ENCODE measurements at places on chromosomes 5 and 9.

GRCh38 chr5:129905473-129906176, 1.4 kb downstream of the CHSY3 start:
- no peak for DNase-seq

DNA sequence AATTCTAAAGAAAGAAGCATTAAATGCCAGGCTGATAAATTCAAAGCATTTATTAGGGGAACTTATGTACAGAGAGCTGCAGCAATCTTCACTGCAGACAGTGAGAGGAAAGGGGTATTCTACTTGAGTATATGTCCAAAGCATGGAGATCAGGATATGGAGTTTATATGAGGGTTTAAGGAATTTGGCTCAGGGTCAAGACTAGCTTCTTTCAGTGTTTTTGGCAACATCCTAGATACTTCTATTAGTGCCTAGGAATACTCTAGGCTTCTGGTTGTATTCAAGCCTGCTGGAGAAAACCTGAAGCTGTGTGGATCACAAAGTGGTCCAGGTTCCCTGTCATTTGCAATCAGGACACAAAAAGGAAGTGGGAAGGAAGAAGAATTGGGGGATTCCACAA, 194.6 kb downstream of the CETN3 start:
- DNase-seq, result no peak

DNA sequence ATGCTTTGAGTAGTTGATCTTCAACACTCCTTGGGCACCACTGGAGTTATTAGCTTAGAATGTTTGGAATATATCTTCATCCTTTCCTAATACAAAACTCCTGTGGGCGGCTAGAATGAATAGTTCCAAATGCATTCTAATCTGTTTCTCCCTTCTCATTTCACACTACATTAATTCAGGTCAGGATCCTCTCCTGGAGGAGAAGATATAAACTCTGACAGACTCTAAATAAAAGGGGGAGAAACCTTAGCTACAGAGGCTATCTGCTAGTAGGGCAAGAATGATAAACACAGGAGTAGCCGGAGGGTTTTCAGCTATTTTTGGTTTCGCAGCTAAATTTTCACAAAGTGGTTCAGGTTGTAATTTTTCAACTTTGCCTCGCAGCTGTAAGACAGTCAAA, 45.2 kb upstream of the FAM240B start:
- no peak for DNase-seq

DNA sequence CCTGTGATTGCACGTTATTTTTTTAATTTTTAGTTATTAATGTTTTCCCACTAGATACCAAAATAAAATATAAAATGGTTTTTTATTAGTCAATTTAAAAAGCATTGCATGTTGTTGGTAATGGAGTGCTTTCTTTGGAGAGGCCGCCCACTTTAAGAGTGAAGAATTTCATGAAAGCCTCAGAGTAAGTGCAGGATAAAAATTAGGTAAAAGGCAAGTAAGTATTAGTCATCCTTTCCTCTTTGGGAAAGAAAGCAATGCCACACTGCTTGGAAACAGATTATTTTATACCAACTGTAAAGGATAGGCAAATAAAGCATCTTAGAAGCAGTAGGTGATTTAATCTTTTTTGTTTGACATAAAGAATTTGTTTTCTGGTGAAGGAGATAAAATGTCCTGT, 62.9 kb downstream of the HSD17B4 start:
- no peak for DNase-seq

GRCh38 chr5:15385037-15385436, 114.9 kb upstream of the FBXL7 start:
- no peak for DNase-seq

- peak; percentile 35 for DNase-seq
Observed at GRCh38 chr9:36492865-36493264, 79.8 kb upstream of the MELK start.

GRCh38 chr5:12016159-12016746, 112.0 kb upstream of the CTNND2 start:
- no peak for DNase-seq

GRCh38 chr9:95075700-95076099, 241.8 kb downstream of the FANCC start:
- no peak for DNase-seq

- DNase-seq, result no peak
Observed at GRCh38 chr5:15255576-15255975, 244.4 kb upstream of the FBXL7 start.

DNA sequence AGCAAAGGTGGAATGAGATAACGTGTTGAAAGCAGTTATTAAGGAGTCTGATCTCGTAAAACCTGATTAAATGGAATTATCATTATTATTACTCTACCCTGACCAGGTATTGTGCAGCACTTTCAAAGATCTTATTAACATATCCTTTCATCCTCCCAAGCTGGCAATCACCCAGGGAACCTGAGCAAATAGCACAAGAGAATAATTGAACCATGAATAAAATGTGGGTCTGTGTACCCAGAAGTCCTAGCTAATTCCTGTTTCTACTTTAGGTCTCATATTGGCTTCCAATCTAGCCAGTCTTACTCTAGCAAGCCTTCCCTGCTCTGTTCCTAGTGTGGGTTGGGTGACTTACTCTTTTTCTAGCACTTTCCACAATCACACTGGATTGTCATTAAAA, 162.2 kb upstream of the STK32A start:
- DNase-seq, result no peak

- DNase-seq, result peak; percentile 23
Observed at GRCh38 chr5:131635684-131636572, 899 bp upstream of the RAPGEF6 start.

GRCh38 chr5:68435611-68436010, 220.1 kb downstream of the PIK3R1 start:
- DNase-seq, result no peak

DNA sequence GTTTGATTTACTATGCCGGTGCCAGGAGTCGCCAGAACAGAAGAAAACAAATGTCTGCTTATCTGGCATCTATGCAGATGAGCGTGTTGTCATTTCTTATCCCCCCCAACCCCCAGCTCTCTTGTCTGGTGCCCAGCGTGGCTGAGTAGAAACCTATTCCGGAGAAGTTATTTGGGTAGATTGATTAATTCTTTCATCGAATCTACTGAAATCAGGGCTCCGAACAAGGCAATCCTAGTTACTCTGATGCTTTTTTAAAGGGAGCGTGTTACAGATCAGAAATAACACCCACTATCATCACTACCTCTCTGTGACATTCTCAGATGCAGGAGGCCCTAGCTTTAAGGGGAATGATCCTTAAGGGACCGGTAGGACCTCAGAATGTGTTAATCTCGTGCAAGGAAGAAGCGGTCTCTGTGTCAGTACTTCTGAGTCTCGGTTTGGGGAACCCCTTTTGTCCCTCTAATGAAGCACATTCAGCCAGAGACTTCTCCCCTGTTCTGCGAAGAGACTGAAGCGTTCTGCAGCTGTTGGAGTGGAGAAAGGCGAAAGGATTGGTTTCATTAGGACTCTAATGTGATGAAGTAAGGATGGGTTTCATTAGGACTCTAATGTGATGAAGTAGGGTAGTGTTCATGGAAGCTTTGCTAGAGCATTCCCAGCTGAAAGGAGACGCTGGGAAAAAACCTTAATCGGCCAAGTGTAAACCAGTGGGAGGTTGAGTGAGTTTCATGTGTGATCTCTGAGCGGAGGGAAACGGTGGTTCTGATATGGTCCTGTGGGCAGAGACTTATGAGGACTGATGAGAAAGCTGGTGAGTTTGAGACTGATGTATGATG, 1.5 kb downstream of the PIP5K1B start:
- no peak for DNase-seq

- DNase-seq, result no peak
Observed at GRCh38 chr5:115478281-115478680, 66.3 kb downstream of the FEM1C start.

DNA sequence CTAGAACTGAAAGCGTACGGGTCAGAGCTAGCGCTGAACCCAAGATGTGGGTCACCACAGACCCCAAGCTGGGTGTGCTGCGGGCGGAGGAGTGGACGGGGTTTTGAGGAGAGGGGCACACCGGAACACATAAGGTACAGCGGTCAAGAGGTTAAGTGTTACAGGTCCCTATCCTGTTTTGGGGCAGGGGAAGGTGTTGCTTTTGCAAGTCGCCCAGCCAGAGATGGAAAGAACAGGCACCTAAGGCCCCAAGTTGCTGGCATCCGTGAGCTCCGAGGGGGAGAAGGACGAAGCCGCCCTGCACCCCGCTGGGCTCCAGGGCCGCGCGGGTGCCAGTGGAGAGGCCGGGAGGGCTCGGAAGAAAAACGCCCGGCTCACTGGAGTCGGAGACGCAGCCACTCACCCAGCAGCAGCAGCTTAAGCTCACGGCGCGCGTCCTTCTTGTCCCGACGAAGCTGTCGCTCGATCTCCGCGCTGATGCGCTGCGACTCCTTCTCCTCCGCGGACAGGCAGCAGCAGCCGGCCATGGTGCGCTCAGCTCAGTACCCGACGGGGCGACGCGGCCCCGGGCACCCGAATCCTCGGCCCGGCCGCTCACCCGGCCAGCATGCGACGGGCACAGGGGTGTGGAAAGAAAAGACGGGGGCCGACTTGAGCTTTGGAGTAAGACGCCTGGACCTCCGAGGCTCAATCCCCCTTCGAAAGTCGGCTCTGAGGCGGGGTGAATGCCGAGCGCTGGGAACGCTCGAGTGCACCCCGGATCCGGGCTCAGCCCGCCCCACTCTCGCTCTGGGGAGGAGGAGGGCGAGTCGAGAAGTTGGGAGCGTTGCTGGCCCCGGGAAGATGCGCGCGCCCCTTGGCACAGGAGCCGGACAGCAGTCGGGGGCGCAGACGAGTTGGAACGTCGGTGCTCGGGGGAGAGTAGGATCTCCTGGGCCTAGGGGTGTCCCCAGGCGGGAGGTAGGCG, 572 bp downstream of the GNA14 start:
- DNase-seq, result no peak
